Fibroblast of lung (primary cell): ENCODE measurements at places on chromosomes 6 and 20. TPM values are rescaled to one million over a fixed set of nuclear protein-coding genes. Genes with fewer than 3 reads are reported as not detected.

DNA sequence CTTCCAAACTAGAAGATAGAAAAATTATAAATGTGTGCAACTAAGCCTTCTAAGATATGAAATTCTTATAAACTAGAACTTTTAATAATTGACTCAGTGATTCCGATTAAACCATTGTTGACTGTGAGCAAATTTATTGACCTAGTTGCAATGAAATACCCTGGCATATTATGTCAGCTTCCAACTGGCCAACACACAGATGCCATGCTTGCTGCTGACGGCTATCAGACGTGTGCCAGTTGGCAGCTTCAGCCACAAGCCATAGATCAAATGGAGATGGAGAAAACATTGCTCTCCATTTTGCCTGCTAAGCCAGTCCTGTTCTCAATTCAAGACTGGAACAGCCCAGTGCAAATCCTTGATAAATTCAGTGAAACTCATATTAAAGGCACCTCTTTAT is 101.7 kb upstream of the HDGFL1 start:
- H3K4me3 ChIP-seq = no peak overlapping the region
- H3K27ac ChIP-seq = no peak overlapping the region
- DNase-seq = no peak
- H3K36me3 ChIP-seq = no peaks in the 10 kb centered on the region
- no peaks in the 10 kb centered on the region for H3K4me1 ChIP-seq
- no peaks in the 10 kb centered on the region for H3K27me3 ChIP-seq

- DNase-seq = no peak
- peak overlapping the region; percentile 82 for H3K27ac ChIP-seq
- no peaks in the 10 kb centered on the region for H3K4me1 ChIP-seq
- H3K36me3 ChIP-seq = no peaks in the 10 kb centered on the region
- no peaks in the 10 kb centered on the region for H3K27me3 ChIP-seq
These were observed 381 bp upstream of the PEX7 start for GRCh38 chr6:136822046-136822375.

The MICA gene
- 28.5 and 85.2 TPM in 2 replicates for total RNA-seq

- H3K4me1 ChIP-seq = no peaks in the 10 kb centered on the region
- H3K36me3 ChIP-seq = no peaks in the 10 kb centered on the region
- H3K27ac ChIP-seq = no peak overlapping the region
- no peak for DNase-seq
These were observed 111.4 kb downstream of the PHACTR1 start for GRCh38 chr6:12827921-12828320.

The METTL24 gene
- 2.6 TPM in 2 replicates for total RNA-seq

GRCh38 chr6:166775923-166776220 is 148.8 kb upstream of the RPS6KA2 start:
- H3K4me3 ChIP-seq = no peak overlapping the region
- H3K27ac ChIP-seq = no peak overlapping the region
- no peaks in the 10 kb centered on the region for H3K36me3 ChIP-seq
- no peaks in the 10 kb centered on the region for H3K27me3 ChIP-seq
- DNase-seq = no peak

DNA sequence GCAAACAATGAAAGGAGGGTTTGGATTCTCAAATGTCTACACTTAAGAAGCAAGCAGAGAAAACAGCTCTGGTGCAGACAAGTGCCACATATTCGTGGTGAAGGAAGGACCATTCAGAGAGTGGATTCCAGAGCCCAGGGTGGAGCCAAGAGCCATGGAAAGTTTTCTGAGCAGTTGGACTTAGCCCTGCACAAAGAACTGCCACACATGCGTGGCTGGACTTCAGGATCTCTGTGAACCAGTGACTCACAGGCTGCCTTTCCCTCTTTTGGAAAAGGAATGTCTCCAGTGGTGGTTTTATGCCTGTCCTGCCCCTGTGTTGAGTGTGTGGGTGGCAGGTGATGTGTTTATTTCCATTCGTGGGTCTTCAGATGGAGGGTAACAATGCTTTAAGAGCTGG is 489.5 kb downstream of the CDH26 start:
- H3K4me3 ChIP-seq = no peak overlapping the region
- no peaks in the 10 kb centered on the region for H3K4me1 ChIP-seq
- no peaks in the 10 kb centered on the region for H3K36me3 ChIP-seq
- no peaks in the 10 kb centered on the region for H3K27me3 ChIP-seq
- DNase-seq = peak; percentile 34

The HSPA1B gene
- total RNA-seq = 115 and 152 TPM in 2 replicates

- DNase-seq = no peak
- H3K4me3 ChIP-seq = no peak overlapping the region
- H3K27me3 ChIP-seq = peaks cover 3% of the 10 kb centered on the region
- H3K4me1 ChIP-seq = no peaks in the 10 kb centered on the region
These were observed 56.5 kb downstream of the SCML4 start for GRCh38 chr6:107767637-107768036.

- H3K4me1 ChIP-seq = peaks cover 11% of the 10 kb centered on the region
- no peak overlapping the region for H3K4me3 ChIP-seq
- H3K27ac ChIP-seq = peak overlapping the region; percentile 38
- H3K27me3 ChIP-seq = no peaks in the 10 kb centered on the region
- H3K36me3 ChIP-seq = no peaks in the 10 kb centered on the region
- DNase-seq = peak; percentile 68
These were observed 22.9 kb downstream of the PTPN1 start for GRCh38 chr20:50533061-50533460.

DNA sequence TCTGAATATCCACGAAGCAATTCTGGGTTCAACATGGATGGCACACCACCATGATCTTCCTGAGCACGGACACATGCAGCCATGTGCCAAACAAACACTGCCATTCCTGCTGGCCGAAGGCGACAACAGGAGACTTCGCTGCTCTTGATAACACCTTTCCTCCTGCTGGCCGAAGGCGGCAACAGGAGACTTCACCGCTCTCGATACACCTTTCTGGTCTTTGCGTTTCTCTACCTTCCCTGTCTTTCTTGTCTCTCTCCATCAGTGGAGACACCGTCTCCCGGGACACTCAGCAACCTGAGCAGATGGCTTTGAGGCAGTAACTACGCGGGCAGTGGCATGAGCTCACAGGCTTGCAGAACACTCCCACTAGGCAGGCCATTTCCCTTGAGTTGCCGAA is 54.9 kb upstream of the MPC1 start:
- H3K27me3 ChIP-seq = no peaks in the 10 kb centered on the region
- H3K36me3 ChIP-seq = peaks cover 2% of the 10 kb centered on the region
- no peaks in the 10 kb centered on the region for H3K4me1 ChIP-seq

GRCh38 chr6:21594416-21595281 is 1.1 kb downstream of the SOX4 start:
- H3K36me3 ChIP-seq = no peaks in the 10 kb centered on the region
- H3K4me1 ChIP-seq = no peaks in the 10 kb centered on the region
- DNase-seq = peak; percentile 67
- H3K27me3 ChIP-seq = no peaks in the 10 kb centered on the region
- H3K27ac ChIP-seq = peak overlapping the region; percentile 87

GRCh38 chr6:158409451-158409850 is 97.2 kb downstream of the TULP4 start:
- H3K4me1 ChIP-seq = peaks cover 8% of the 10 kb centered on the region
- no peak overlapping the region for H3K27ac ChIP-seq
- peak; percentile 91 for DNase-seq
- H3K27me3 ChIP-seq = no peaks in the 10 kb centered on the region
- H3K4me3 ChIP-seq = no peak overlapping the region

DNA sequence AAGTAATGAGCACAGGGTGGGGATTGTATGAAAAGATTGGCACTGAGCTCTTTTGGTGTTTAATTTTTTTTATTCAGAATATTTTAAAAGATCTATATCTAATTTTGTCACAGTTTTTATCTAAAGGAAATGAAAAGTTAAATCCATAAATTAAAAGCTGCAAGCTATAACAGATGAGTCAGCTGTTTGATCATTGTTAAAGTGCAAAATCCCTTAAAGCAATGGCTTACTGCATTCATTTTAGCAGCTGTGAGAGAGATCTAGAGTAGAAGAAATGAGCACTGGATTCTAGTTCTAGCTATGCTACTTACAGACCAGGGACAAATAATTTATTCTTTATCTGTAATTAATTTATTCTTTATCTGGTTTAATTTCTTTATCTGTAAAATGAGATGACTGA is 245.9 kb downstream of the CD109 start:
- H3K4me1 ChIP-seq = no peaks in the 10 kb centered on the region
- no peaks in the 10 kb centered on the region for H3K27me3 ChIP-seq
- no peak for DNase-seq
- H3K4me3 ChIP-seq = no peak overlapping the region

The ADTRP gene
- total RNA-seq = 1.3 and 1.7 TPM in 2 replicates

The PRPH2 gene
- total RNA-seq = 5.1 and 8.6 TPM in 2 replicates

GRCh38 chr6:75952128-75952527 is 120.3 kb downstream of the IMPG1 start:
- H3K27me3 ChIP-seq = no peaks in the 10 kb centered on the region
- no peak overlapping the region for H3K4me3 ChIP-seq
- no peak overlapping the region for H3K27ac ChIP-seq
- no peaks in the 10 kb centered on the region for H3K36me3 ChIP-seq

GRCh38 chr20:49282584-49283171 is 4.8 kb upstream of the ZNFX1 start:
- peak overlapping the region; percentile 96 for H3K4me3 ChIP-seq
- peaks cover 56% of the 10 kb centered on the region for H3K36me3 ChIP-seq
- H3K27ac ChIP-seq = no peak overlapping the region
- no peak for DNase-seq
- no peaks in the 10 kb centered on the region for H3K27me3 ChIP-seq

The SLC35A1 gene
- 27.7 and 35.8 TPM in 2 replicates for total RNA-seq
